Effector memory CD8-positive, alpha-beta T cell (primary cell): ENCODE measurements at places on chromosomes 12 and 14.
A peak's percentile ranks its signal among the peaks of the same experiment; 100 is the strongest.

DNA sequence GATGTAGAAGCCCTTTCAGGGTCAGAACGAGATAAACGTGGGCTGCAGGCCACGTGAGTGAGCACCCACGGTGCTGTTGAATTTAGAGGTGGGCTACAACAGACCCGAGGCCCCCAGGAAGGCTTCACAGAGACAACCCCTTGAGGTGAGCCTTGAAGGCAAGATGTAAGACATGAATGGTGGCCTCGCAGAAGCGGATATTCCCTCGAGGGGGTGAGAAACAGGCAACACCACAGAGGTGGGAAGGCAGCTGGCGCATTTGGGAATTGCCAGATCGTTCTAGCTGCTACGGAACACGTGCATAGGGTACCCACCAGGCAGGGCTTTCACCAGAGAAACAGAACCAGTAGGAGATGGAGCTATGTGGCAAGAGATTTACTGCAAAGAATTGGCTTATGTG lies 22.6 kb upstream of the ATP2A2 start:
- no peak overlapping the region for H3K27ac ChIP-seq
- H3K36me3 ChIP-seq = no peaks in the 10 kb centered on the region
- no peaks in the 10 kb centered on the region for H3K27me3 ChIP-seq
- DNase-seq = no peak
- no peaks in the 10 kb centered on the region for H3K4me1 ChIP-seq
- no peak overlapping the region for H3K4me3 ChIP-seq

DNA sequence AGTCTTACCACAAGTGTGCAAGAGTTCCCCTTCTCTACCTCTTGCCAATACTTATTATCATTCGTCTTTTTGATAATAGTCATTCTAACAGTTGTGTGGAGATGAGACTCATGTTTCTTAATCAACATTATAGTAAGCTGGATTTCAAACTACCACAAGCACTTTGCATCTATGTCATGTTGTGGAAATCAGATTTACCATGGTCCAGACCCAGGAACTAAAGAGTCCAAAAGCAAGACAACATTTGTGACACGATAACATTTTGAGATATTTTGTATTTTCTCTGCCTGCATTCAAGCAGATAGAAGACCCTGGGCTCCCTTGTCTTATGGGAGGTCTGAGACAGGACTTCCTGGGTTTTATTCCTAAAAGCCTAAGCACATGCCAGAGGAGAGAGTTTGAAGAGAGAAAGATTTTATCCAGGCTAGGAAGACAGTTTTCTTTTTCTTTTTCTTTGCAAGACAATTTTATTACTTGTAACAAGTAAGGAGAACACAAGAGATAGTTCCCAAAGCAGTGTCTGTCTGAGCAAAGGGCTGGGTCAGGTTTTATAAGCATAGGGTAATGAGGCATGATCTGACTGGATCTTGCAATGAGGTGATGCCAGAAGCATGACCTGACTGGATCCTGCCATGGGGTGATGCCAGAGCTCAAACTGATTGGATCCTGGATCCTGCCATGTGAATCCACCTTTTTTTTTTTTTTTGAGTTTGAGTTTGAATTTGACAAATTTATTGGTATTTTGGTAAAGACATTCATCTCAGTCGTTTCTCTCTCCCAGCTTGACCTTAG lies 180.5 kb upstream of the HMGA2 start:
- DNase-seq = no peak
- H3K27me3 ChIP-seq = no peaks in the 10 kb centered on the region
- no peak overlapping the region for H3K27ac ChIP-seq
- H3K4me3 ChIP-seq = no peak overlapping the region
- peaks cover 4% of the 10 kb centered on the region for H3K36me3 ChIP-seq
- no peaks in the 10 kb centered on the region for H3K4me1 ChIP-seq

DNA sequence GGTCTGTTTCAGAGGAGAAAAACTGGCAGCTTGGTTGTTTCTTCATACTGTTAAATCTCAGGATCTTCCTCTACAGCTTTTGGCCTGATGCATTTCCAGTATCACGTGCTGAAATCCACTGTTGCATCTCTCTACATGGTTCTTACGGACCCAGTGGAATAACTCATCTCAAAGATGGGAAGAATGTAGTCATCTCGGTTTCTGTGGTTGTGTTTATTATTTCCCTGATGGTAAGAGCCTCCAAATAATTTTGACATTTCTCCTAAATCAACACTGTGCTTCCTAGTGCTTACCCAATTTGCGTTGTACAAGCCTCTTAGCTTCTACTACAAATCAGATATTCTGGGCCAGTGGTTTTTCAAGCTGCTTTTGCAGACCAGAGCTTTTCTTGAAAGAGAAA lies 812.8 kb downstream of the C12orf50 start:
- H3K27me3 ChIP-seq = no peaks in the 10 kb centered on the region
- no peaks in the 10 kb centered on the region for H3K36me3 ChIP-seq
- H3K27ac ChIP-seq = no peak overlapping the region
- no peaks in the 10 kb centered on the region for H3K4me1 ChIP-seq
- DNase-seq = no peak

GRCh38 chr12:19440916-19441315 lies 1.6 kb downstream of the AEBP2 start:
- peaks cover 35% of the 10 kb centered on the region for H3K36me3 ChIP-seq
- no peak for DNase-seq
- peak overlapping the region; percentile 98 for H3K27ac ChIP-seq

DNA sequence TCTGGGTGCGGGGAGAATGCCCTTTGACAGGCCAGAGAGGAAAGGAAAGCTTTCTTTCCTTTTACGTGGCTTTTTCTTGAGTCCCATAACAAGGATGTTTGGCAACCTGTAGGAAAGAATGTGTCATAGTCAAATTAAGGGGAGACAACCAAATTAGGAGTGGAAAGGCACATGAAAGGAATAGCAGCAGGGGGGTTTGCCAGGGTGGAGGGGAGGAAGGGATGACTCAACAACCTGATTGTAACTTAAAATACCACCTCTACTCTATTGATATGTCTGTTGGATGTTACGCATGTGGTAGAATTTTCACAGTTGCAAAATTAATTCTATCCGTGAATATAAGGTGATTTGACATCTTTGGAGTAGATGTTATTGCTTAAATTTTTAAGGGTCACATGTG lies 28.5 kb upstream of the MYBPC1 start:
- peaks cover 26% of the 10 kb centered on the region for H3K27me3 ChIP-seq
- H3K4me3 ChIP-seq = no peak overlapping the region
- no peak for DNase-seq
- no peaks in the 10 kb centered on the region for H3K36me3 ChIP-seq
- no peak overlapping the region for H3K27ac ChIP-seq

DNA sequence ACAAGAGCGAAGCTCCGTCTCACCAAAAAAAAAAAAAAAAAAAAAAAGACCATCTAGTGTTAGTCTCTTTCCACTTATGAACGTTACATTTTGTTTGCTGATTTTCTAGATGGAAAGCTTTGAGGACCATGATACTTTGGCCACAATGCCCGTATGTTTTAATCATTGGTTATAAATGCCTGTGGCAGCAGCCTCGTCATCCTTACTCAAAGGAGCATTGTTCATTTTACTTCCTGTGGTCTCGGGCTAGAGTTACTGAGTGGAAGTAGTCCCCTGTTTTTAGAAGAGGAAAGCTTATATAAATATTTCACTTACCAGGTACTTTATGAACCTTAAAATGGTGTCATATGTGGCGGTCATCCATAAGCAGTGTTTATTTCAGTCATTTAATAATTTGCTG lies 359.9 kb downstream of the AEBP2 start:
- no peaks in the 10 kb centered on the region for H3K36me3 ChIP-seq
- no peak overlapping the region for H3K4me3 ChIP-seq
- H3K27ac ChIP-seq = no peak overlapping the region
- DNase-seq = no peak
- peaks cover 8% of the 10 kb centered on the region for H3K4me1 ChIP-seq
- no peaks in the 10 kb centered on the region for H3K27me3 ChIP-seq

- no peak for DNase-seq
- H3K36me3 ChIP-seq = no peaks in the 10 kb centered on the region
- H3K27ac ChIP-seq = no peak overlapping the region
Measured at GRCh38 chr14:47526591-47527244, 148.7 kb downstream of the MDGA2 start.

GRCh38 chr12:102954134-102954533 lies 3.3 kb upstream of the ASCL1 start:
- H3K4me1 ChIP-seq = no peaks in the 10 kb centered on the region
- H3K4me3 ChIP-seq = no peak overlapping the region
- H3K27me3 ChIP-seq = peaks cover 63% of the 10 kb centered on the region
- DNase-seq = no peak
- H3K27ac ChIP-seq = no peak overlapping the region

GRCh38 chr12:65892841-65893251 lies 68.6 kb downstream of the HMGA2 start:
- peaks cover 22% of the 10 kb centered on the region for H3K27me3 ChIP-seq
- no peak for DNase-seq
